ENCODE measurements at places on chromosomes 12 and 14.

DNA sequence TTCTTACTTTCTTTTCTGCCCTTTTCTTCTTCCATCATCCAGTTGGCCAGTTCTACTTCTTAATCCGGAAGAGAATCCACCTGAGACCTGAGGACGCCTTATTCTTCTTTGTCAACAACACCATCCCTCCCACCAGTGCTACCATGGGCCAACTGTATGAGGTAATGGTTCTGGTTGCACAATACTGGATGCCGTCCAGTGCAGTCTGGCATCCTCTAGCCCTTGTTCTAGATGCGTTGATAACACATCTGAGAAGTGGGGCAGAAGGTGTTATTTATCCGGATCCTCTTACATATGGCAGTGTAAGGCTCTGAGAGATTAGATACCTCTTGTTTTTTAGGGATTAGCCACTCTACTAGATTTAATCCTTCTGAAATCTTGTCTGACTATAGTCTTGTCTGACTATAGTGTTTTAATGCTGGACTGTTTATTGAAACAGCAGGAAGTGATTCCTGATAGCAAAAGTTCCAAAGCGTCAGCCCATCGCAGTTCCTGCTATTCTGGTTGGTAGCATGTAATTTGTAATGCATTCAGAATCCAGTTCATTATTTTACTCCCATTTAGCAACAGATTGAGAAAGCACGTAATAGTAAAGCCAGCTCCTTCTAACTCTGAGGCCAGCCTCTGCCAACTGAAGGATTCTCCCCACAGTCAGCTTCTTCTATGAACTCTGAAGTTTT lies 7.9 kb downstream of the GABARAPL1 start:
- no peak for DNase-seq

DNA sequence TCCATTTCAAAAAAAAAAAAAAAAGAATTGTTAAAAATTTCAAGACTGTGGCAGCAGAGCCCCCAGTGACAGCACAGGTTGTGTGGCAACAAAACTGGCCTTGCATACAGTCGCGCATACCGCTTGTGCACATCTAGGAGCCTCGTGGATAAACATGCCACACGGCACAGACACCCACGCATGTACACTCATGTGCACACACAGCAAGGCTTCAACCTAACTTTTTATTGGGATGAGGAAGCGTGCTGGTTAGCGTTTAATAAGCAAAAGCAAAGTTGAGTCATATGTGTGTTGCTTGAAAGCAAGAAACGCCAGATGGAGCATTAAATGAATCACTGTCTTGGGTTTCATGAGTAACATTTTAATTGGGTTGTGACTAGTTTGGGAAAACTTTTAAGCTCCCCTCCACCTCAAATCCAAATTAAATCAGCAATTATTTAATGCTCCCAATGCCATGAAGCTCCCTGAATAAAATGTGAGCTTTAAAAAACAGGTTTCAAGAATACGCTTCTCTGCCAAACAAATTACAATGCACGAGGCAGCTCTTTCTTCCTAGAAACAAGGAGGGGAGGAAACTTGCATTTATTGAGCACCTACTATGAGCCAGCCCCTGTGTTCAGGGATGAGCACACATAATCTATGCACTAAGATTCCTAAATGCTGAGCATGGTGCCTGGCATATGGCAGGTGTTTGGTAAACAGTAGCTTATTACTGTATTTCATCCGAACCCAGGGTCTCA lies 35.7 kb upstream of the EML1 start:
- DNase-seq: no peak

- DNase-seq: no peak
Measured at GRCh38 chr12:55658635-55659391, 22.1 kb downstream of the OR10P1 start.

DNA sequence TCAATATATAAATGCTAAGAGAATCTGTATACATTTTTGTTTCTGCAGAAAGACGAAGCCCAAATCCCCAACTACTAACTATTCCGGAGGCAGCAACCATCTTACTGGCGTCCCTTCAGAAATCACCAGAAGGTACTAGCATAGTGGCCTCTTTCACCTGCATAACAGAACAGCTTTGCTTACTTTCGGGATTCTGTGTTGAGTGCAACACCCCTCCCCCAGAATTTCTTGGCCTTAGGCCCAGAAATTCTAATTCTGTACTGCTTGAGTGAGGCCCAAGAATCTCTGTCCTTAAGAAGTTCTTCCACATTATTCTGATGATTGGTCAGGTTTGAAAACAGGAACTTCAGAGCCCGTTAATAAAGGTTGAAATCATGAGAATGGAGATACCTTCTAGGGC lies 2.9 kb downstream of the SPX start:
- no peak for DNase-seq

DNA sequence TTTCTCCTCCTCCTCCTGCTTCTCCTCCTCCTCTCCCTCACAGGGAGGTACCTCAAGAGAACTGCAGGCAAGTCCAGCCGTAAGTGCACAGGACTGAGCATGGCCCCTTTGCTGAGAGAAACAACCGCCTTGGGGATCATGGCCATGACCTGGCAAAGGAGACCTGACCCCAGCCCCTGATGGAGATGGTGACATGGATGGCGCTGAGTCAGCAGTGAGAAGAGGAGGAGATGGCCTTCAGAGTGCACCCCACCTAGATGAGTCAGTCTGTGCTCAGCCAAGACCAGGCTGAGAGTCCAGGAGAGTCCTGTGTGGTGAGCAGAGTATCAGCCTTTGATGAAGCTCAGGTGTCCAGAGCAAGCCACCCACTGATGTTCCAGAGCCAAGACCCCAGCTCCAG lies 36.4 kb downstream of the MEG3 start:
- no peak for DNase-seq

DNA sequence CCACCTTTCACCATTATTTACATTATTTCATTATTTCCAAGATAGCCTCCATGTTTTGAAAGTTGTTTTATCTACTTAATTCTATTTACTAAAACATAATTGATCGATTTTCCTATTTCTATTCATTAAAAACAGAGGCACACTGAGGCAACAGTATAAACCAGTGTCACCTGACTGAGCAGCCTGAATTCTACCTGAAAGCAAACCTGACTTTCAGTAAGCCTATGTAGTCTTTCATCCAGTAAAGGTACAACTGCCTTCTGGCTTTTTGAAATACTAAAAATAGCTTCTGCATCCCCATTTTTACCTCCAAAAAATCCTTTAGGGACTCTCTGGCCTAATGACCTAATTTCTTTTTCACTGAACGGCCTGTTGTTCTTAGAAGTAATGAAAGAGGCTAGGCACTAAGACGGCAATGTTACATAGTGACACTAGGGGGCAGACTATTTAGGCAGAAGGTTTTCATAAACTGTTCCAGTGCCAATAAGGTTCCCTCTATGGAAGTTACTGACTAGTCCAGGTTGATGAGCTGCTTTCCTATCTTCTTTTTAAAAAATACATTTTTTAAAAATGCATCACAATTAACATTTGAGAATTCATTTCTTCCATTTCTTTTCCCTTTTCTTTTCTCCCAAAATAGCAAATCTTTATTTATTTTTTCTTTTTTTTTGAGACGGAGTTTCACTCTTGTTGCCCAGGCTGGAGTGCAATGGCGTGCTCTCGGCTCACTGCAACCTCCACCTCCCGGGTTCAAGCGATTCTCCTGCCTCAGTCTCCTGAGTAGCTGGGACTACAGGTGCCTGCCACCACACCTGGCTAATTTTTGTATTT lies 17.5 kb downstream of the ANAPC5 start:
- no peak for DNase-seq

GRCh38 chr12:46723629-46724419 lies 102.0 kb downstream of the SLC38A4 start:
- DNase-seq: no peak

DNA sequence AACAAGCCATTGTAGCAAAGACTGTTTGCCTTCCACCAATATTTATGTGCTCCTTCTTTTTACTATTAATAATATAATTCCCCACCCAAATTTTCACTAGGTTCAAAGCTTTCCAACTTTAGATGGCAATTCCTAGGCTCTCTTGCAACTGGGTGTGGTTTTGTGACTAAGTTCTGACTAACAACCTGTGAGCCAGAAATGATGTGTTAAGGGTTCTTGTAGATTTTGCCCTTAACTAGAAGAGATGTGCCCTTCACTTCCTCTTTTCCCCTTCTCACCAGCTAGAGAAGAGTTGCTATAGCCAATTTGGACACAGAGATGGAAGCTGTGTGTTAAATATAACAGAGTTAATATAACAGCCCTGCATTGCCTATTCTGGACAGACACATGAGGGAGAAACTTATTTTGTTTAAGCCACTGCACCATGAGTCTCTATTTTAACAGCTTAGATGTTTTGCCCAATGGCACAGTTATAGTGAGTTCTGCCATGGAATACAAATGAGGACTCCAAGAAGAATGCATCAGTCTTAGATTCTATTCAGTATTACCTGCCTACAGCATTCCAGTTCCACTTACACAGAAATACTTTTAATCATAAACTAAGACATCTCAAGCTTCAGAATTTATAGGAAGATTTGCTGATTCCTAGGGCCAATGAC lies 216.2 kb downstream of the DUSP6 start:
- DNase-seq: no peak

DNA sequence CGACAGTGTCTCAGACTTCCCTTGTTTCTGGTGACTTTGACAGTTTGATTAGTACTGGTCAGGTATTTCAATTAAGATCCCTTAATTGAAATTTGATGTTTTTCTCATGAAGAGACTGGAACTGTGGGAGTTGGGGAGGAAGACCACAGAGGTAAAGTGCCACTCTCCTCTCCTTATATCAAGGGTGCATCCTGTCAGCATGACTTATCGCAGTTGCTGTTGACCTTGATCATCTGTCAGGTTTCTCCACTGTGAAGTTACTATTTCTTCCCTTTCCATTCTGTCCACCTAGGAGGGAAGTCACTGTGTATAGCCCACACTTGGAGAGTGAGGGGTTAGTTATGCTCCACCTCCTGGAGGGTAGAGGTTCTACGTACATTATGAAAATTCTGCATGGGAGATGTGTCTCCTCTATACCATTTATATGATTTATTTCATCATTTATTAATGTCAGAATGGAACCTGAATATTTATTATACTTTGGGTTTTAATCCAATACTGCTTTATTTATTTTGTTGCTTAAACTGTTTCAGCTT lies 40.3 kb upstream of the SMOC1 start:
- DNase-seq: no peak

GRCh38 chr12:59115526-59115925 lies 195.2 kb upstream of the LRIG3 start:
- no peak for DNase-seq

- no peak for DNase-seq
Measured at GRCh38 chr14:61416591-61416990, 95.2 kb downstream of the PRKCH start.

DNA sequence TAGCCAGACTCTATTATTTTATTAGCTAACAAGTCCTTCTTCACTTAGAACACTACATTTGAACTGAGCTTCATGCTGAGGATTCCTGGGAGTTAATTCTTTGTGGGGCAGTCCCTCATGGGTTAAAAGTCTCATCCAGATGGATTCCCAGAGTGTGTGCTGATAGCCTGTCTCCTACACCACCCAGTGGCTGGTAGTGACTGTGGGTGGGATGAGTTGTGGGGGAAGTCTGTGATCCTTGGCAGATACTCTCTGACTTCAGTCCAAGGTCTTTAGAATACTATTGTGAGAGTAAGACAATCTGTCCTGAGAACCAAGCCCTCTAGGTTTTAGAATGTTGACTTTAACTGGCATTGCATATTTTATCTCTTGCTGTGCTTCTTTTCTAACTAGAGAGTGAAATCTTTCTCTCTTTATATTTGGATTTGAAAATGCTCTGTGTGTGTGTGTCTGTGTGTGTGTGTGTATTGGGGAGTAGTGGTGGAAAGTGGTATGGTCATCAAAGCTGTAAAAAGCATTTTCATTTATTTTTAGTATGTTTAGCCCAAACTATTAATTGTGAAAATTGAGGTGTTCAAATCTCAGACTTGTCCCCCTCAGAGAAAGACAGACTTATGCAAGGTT lies 37.3 kb downstream of the AKAP6 start:
- no peak for DNase-seq

- no peak for DNase-seq
Measured at GRCh38 chr12:52148464-52149181, 43.2 kb downstream of the KRT80 start.

GRCh38 chr12:124940143-124940392 lies 25.6 kb upstream of the UBC start:
- DNase-seq: no peak

- no peak for DNase-seq
Measured at GRCh38 chr12:108582978-108583770, 14.7 kb downstream of the TMEM119 start.

- DNase-seq: no peak
Measured at GRCh38 chr14:102661614-102662013, 69.2 kb downstream of the RCOR1 start.

All from thymus (tissue), 14 donors.